T-helper 17 cell (primary cell): ENCODE measurements at places on chromosomes 7 and 10.

GRCh38 chr10:101353692-101354327 is at the start of gene BTRC:
BTRC (plus strand) TSS chr10:101354165; CDS start chr10:101354181, 16 bp downstream.
- peak; percentile 88 for DNase-seq

- DNase-seq = no peak
Observed at GRCh38 chr10:71432101-71432905, 35.6 kb downstream of the CDH23 start.

DNA sequence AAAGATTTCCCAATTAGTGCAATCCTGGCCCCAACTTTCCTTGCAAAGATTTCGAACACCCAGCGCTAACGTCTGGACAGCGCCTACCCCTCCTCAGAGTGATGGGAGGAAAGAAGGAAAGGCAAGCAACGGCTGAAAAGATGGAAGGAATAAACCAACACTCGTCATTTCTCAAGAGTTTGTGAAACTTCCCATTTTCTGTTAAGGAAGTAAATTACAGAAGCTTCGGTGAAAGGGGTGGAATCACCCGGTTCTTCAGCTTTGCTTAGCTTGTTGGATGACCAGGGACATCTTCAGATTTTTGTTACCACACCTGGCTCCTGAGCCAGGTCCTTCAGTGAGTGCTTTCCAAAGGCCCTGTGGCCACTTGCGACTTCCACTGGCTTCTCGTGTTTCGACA is 313.1 kb downstream of the SKIDA1 start:
- no peak for DNase-seq

GRCh38 chr10:93076871-93077270 is 3.2 kb downstream of the CYP26A1 start:
- DNase-seq = no peak

GRCh38 chr10:76982671-76983070 is 654.9 kb downstream of the KCNMA1 start:
- no peak for DNase-seq
